Activated T-helper 17 cell treated with anti-CD3 and anti-CD28 coated beads, Interleukin-2, amount 50 U/mL, for 72 hours (primary cell): ENCODE measurements at places on chromosomes 16 and 17.
A peak's percentile ranks its signal among the peaks of the same experiment; 100 is the strongest.

DNA sequence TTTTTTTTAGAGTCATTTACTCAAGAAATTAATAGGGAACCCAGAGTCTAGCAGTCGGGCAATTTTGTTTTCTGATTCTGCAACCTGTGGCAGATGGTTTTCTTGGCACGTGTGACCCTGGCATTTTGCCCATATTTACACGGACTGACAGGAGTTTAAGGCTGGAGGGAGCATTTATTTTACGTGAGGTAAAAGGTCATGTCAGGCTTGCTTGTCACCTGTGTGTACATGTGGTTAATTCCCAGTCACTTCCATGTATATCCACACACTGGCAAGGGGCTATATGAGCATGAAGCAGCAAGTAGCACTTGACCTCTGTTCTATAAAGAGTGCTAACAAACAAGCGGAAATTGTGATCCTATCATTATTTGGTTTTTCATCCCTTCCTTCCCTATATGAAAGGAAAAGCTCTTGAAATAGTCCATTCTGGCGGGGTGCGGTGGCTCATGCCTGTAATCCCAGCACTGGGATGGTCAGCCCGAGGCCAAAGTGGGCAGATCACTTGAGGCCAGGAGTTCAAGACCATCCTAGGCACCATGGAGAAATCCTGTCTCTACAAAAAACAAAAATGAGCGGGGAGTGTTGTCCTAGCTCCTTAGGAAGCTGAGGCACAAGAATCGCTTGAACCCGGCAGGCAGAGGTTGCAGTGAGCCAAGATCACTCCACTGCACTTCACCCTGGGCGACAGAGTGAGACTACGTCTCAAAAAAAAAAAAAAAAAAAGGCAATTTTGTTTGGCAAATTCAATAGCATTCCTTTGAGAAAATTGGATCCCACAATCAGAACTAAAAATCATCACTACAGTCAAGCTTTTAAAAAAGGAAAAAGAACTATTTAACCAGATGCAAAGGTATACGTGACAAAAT, 2.1 kb downstream of the SPAG9 start:
- no peak for ATAC-seq

GRCh38 chr16:49603956-49604355, 230.4 kb downstream of the C16orf78 start:
- ATAC-seq = no peak

- no peak for ATAC-seq
These were observed 6.0 kb downstream of the HSD3B7 start for GRCh38 chr16:30991052-30991451.

GRCh38 chr17:81371910-81372760, 23.1 kb upstream of the BAHCC1 start:
- no peak for ATAC-seq

- ATAC-seq = peak; percentile 77
These were observed 22.3 kb upstream of the RBBP6 start for GRCh38 chr16:24516900-24517669.

GRCh38 chr17:48026502-48027321, 10.9 kb downstream of the COPZ2 start:
- ATAC-seq = no peak

GRCh38 chr17:64007838-64008282, 9.7 kb downstream of the PRR29 start:
- no peak for ATAC-seq

- ATAC-seq = no peak
These were observed 190.6 kb downstream of the MAF start for GRCh38 chr16:79409978-79410377.
